Cortex of kidney (tissue), 1 donor: ENCODE measurements at places on chromosomes 12 and 14.

- no peak for DNase-seq
Measured at GRCh38 chr12:106273491-106273890, 25.7 kb upstream of the CKAP4 start.

GRCh38 chr14:24518851-24519250 is 10.8 kb upstream of the CMA1 start:
- no peak for DNase-seq

DNA sequence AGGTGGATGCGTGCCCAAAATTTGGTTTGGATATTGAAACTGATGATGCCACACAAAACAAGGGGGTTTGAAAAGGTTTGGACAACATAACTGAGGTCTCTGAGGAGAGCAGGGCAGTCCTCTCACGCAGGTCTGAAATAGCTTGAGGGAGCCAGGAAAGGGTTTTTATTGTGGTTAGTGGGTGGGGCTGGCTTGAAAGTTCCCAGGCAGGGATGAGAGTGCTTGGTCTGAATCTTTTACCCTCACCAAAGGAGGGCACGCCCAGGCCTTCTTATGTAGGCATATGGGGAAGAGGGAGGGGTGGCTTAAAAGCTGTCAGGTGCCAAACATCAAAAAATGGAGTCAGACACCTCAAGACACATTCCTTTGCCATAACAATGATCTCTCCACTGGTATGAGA is 493.1 kb upstream of the CCDC196 start:
- DNase-seq, result no peak

- no peak for DNase-seq
Measured at GRCh38 chr14:61197416-61197815, 83.7 kb downstream of the TMEM30B start.

DNA sequence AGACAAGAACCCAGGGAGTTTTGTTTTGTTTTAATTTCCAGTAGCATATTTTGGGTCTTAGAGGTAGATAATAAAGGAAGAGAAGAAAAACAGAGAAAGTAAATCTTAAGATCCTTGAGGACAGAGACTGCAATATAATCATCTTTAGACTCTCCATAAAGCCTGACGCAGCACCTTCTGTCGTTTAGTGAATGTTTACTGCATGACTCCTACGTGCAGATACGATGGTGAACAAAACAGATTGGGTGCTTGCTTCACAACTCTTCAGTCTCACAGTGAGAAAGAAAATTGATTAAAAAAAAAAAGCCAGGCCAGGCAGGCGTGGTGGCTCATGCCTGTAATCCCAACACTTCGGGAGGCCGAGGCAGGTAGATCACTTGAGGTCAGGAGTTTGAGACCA is 86.9 kb downstream of the STON2 start:
- DNase-seq, result no peak

GRCh38 chr14:66224492-66225178 is 261.5 kb upstream of the CCDC196 start:
- DNase-seq, result no peak

GRCh38 chr12:66203820-66204219 is 14.8 kb downstream of the IRAK3 start:
- DNase-seq, result no peak

DNA sequence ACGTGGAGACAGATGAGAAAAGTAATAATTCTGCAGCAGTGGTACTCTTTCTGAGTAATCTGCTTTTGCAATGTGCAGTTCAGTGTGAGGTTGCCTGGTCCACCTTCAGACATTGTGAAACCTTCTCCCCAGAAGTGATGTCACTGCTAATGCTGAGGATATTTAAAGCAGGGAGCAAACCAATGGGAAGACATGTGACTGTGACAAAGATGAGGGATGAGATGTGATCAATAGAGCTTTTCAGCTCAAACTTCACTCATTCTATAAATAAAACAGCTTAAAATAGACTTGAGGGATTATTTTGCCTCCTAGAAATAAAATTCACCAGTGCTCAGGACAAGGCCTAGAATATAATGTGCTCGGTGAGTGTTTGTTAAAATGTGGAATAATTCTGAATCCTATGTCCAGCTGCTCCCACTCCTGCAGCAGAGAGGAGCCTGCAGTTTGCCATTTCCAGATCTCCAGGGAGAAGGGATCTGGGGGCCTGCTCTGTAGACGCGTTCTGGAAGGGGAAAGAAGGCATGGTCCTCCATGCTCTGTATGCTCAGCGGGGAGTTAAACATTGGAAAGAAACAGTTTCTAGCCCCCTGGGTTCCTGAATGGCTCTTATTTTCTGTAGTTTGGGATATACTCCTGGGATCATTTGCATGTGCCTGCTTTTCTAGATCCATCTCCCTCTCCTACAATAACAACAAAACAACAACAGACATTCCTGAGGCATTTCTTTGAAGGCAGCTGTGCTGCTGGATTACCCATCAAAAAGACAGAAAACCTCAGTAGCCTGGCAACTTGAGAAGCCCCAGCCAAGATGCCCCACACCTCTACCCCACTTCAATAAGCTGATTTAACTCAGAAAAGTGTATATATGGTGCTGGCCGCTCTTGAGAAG is 8.9 kb downstream of the SLC7A8 start:
- DNase-seq, result no peak

- no peak for DNase-seq
Measured at GRCh38 chr12:77299001-77299400, 233.6 kb upstream of the E2F7 start.

DNA sequence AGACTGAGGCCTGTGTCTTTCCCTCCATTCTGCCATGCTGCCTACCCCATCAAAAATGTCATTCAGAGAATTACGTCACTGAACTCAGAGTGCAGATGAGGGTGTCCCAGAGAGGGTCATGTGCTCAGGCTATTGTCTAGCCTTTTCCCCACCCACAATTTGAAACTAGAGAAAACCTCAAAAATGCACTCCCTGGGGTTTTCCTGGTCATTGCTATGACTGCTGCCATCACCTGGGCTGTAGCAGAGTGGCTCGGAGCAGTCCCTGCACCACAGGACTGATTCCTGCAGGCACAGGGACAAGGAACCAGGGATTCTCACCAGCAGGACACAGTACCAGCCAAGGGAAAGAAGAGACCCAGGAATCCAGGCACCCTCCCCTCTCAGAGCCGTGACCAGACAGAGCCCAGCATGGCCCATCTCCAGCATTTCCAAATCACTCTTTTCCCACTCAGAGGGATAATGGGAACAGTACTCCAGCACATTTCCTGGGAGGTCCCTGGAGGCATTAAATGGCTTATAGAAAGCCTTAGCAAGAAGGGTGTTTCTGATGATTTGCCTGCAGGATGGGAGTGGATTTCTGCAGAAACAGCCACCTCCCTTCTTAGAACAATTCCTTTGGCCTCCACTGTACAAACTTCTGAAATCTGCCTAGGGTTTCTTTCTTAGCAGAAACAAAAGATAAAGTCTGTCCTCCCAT is 45.9 kb downstream of the VWF start:
- no peak for DNase-seq

DNA sequence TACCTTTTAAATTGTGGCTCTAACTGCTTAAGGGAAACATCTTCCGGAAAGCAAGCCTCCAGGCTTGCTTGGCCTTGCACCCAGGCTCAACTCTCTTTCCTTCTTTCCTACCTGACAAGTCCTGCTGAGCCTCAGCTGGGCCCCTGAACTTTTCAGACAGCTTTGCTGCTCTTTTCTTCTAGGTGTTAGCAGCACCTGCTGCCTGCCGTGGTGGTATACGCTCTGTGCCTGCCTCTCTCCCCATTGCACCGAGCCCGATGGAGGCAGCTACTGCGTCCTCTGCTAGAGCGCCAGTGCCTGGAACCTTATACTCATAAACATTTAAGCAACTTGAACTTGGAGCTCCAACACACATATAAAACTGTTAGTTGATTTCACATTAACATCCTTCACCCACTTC is 195.7 kb downstream of the ANO6 start:
- no peak for DNase-seq

- DNase-seq, result no peak
Measured at GRCh38 chr14:85310491-85311272, 219.3 kb upstream of the FLRT2 start.

DNA sequence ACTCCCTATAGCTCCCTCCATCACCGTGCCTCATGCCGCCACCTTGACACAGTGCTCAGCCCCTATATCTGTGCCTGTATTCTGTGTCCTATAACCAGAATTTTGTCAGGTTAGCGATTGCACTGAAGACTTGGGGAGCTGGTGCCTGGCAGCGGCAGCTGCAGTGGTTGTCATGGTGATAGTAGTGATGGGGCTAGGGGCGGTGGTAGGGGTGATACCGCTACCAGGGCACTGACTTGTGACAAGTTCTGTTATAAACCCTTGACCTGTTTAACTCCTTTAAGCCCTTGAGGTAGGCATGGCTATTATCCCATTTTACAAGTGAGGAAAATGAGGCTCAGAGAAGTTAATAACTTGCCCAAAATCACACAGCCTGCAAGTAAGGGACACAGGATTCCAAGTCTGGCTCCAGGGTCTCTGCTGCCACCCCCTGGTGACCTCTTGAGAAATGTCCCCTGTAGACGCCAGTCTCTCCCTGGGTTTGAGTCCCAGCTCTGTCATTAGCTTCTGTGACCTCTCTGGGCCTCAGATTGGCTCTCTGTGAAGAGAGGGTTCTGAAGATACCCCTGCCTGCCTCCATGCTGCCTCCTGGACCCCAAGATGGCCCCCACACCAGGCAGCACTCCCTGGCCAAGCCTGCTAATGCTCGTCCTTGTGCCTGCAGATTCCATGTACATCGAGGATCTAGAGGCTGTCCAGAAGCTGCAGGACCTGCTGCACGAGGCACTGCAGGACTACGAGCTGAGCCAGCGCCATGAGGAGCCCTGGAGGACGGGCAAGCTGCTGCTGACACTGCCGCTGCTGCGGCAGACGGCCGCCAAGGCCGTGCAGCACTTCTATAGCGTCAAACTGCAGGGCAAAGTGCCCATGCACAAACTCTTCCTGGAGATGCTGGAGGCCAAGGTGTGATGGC is 121.9 kb downstream of the ESRRB start:
- no peak for DNase-seq

- no peak for DNase-seq
Measured at GRCh38 chr12:47396902-47397663, 308.7 kb downstream of the RPAP3 start.
